Vagina (tissue), 2 donors: ENCODE measurements at places on chromosomes 4 and X.

- no peak for DNase-seq
Measured at GRCh38 chr4:148229028-148229427, 213.2 kb downstream of the NR3C2 start.

GRCh38 chr4:113148925-113149324 is 99.5 kb downstream of the ANK2 start:
- no peak for DNase-seq

- no peak for DNase-seq
Measured at GRCh38 chrX:129599996-129600395, 54.8 kb downstream of the APLN start.

DNA sequence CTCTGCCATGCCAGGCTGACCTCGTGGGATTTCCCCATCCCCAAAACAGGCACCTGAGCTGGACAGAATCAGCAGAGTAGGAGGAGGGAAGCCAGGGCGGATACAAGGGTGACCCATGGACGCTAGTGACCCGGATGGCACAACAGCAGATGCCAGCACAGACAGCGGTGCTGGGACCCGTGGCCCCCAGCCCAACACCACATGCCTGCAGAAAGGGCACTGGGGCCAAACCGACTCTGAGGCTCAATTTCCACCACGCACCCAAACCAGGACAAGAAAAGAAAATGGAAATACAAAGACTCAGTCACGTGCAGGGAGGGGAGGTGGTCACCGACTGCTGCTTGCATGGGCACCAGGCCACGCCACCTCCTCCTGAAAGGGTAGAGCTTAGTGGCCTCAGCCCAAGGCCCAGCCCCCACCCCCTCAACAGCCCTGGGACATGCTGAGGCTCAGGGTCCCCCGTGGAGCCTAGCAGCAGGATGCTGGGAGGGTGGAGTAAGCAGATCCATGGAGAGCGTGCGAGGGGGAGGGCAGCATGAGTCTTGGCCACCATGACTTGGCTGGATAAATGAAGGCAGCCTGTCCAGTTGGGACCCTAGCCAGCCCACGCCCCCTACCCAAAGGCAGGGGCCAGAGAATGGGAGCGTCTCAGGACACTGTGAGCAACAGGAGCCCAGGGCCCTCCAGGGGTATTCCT is 47.7 kb downstream of the C4orf50 start:
- DNase-seq = no peak

DNA sequence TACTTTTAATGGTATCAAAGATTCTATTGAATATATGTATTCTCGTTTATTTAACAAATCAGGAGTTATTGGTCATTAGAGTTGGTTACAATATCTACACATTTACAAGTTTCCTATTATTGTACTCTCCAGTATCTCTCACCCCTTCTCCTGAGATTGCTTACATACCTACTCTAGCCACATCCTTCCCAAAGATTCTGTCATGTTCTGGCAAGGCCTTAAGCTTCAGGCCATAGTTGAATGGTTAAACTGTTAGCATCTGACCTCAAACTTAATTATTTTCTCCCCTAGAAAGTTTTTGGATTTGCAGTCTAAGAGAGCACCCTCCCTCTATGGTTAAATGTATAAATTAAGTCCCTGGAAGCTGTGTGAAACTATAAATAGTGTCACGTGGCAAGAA is 784.2 kb downstream of the GLUD2 start:
- no peak for DNase-seq

DNA sequence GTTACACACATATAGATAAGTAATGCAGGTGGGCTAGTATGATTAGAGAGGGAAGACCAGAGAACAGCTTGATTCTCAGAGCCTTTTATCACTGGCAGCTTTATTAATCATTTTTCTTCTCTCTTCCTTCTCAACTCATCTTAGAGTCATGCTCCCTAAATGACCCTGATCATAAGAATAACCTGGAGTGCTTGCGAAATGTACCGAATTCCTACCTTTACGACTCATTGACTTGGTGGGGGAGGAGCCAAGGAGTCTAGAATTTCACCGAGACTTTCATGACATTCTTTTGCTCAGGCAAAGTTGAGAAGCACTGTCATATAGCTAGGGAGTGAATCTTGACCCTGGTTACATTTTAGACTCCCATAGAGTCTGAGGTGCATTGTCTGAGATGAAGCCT is 298.9 kb upstream of the PUDP start:
- no peak for DNase-seq

- DNase-seq = no peak
Measured at GRCh38 chr4:37726666-37727065, 40.5 kb upstream of the RELL1 start.

DNA sequence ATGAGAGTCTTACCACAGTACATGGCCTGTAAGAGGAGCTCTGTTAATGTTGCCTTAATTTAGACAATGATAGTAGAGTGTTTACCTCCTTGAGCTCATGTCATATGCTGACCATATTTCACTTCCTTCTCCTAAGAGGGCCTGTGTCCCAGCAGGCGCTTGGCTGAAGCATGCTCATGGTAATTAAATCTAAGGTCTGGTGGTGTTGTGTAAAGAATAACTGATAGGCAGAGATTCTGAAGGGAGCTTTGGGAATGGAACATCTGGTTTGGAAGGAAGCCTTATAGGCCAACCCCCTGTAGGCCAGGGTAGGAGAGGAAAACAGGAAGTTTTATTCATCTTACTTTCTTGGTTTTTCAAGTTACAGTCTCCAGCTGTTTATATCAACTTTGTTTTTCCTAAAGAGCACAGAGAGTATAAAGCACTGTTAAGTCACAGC is 300.2 kb downstream of the USP46 start:
- DNase-seq = no peak

DNA sequence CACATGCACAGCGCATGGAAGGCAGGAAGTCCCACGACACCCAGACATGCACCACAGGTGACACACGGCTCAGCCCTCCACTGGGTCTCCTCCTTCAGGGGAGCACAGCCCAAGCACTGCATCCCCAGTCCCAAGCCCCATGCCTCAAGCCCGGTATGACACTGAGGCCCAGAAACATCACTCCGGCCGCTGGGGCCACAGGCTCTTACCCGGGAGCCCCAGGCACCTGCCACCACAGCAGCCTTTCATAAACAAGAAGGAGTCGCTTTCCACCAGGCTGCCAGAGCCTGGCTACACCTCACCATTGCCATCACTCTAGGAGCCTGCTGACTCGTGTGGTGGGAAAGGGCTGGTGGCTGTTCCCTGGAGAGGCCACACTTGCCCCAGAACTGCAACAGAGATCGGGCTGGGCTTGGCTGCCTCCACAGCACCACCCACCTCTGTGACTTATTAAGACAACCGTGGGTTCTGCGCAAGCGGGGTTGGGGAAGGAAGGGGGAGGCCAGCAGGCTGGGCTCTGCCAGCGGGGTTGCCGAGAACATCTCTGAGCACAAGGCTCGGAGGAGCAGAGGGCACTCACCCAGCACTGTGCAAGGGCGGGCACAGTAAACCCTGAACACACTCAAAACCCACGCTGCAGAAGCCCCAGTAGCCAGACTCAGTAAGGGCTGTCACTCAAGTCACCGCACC is 4.5 kb downstream of the HAUS7 start:
- DNase-seq = no peak

DNA sequence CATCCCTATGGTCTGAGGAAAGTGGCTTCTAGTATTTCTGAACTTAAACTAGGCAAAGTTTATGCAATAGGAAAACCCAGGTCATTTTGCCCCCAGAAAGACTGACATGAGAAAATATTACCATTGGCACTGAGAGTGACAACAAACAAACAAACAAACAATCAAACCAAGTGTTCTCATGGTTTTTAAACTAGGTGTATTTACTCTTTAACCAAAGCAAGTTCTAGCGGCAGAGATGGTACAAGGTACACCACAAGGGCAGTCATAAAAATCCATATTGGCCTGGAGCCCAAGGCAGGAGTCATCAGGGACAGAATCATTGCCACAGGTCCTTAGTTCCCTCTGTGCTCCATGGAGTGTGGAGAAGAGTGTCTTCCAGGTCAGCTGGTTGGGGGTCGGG is 26.0 kb upstream of the ENPEP start:
- DNase-seq = no peak

GRCh38 chrX:40864972-40865371 is 129.6 kb upstream of the MED14 start:
- DNase-seq = no peak

DNA sequence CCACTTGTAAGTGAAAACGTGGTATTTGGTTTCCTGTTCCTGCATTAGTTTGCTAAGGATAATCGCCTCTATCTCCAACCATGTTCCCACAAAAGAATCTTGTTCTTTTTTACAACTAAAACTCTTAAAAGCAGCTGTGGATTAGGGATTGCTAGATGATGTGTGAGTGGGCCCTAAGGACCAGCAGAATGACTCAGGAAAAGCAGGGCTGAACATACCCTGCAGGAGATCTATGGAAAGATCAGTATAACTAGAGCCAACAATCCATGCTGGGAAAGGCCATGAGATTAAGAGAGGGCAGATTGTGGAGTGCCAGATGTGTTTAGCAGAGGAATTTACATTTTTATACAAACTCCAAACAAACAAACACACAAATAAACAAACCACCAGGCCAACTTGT is 128.4 kb upstream of the TMEM164 start:
- DNase-seq = no peak

DNA sequence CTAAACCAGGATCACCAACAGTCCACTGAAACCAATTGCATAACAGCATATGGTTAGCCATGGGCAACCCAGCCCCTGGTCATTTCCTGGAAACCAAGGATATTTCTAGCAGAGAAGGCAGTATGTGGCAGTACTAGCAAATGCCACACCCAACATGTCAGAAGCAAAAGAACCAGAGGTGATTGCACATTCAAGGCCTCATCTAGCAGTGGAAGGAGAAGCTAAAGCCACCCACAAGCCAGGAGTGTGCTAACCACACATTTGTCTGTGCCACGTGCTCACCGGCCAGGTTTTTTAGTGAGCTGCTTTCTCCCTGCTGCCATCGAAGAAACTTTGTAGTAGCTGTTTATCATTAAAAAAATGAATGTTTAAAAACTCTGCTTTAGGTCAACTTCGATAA is 42.0 kb downstream of the TEC start:
- no peak for DNase-seq
